Activated naive CD8-positive, alpha-beta T cell treated with anti-CD3 and anti-CD28 coated beads, Interleukin-2, amount 10 ng/mL, durations not matched to agents 7 days and 5 days (primary cell): ENCODE measurements at places on chromosomes 7 and 10. TPM values are rescaled to one million over a fixed set of nuclear protein-coding genes. Genes with fewer than 3 reads are reported as not detected.
A peak's percentile ranks its signal among the peaks of the same experiment; 100 is the strongest.

SPDYE1 gene
- 0.11 TPM for total RNA-seq

POP7 gene
- total RNA-seq: 29.6 TPM

PNLIPRP1 gene
- total RNA-seq: not detected

C10orf62 gene
- total RNA-seq: not detected

ESYT2 gene
- 94.2 TPM for total RNA-seq

HOXA6 gene
- total RNA-seq: not detected

DLX5 gene
- not detected for total RNA-seq

GSTO2 gene
- total RNA-seq: 1.4 TPM

SMO gene
- 0.20 TPM for total RNA-seq

TRIM50 gene
- total RNA-seq: not detected

DLG5 gene
- 4.8 TPM for total RNA-seq

ZNF716 gene
- not detected for total RNA-seq

SPDYE5 gene
- 0.14 TPM for total RNA-seq

UNCX gene
- not detected for total RNA-seq

LDB3 gene
- total RNA-seq: not detected

GCK gene
- 0.23 TPM for total RNA-seq

GRCh38 chr10:43735907-43736306, 87.2 kb upstream of the ZNF32 start:
- no peak for DNase-seq
- no peaks in the 10 kb centered on the region for H3K36me3 ChIP-seq
- H3K4me1 ChIP-seq: peaks cover 6% of the 10 kb centered on the region
- no peak overlapping the region for H3K27ac ChIP-seq
- H3K4me3 ChIP-seq: no peak overlapping the region

GRCh38 chr7:77684030-77684429, 12.2 kb upstream of the RSBN1L start:
- H3K27me3 ChIP-seq: no peaks in the 10 kb centered on the region
- no peak overlapping the region for H3K4me3 ChIP-seq
- H3K27ac ChIP-seq: no peak overlapping the region
- peaks cover 21% of the 10 kb centered on the region for H3K4me1 ChIP-seq
- H3K36me3 ChIP-seq: peaks cover 32% of the 10 kb centered on the region
- no peak for DNase-seq

- no peaks in the 10 kb centered on the region for H3K4me1 ChIP-seq
- H3K4me3 ChIP-seq: no peak overlapping the region
- H3K36me3 ChIP-seq: no peaks in the 10 kb centered on the region
- DNase-seq: no peak
- no peak overlapping the region for H3K27ac ChIP-seq
Observed at GRCh38 chr7:39238234-39238869, 260.6 kb downstream of the POU6F2 start.

DNA sequence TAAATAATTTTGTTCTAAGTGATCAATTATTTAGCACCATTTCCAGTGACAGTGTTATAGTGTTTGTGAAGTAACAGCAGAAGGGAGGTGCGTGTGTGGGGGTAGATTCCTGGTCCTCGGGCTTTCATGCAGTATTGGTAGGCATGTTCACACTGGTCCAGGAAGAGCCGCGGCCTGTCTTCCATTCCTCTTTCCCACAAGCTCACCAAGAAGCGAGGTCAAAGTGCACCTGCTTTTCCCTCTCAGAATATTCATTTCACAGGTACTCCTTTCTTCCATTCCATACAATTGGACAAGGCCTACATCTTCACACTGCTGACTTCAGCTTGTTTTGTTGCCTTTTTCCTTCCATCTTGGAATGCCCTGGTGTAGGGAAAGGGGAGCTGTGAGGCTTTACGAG, 151.8 kb upstream of the CELF2 start:
- H3K27ac ChIP-seq: no peak overlapping the region
- H3K4me1 ChIP-seq: no peaks in the 10 kb centered on the region
- DNase-seq: no peak
- H3K27me3 ChIP-seq: peaks cover 9% of the 10 kb centered on the region
- H3K4me3 ChIP-seq: no peak overlapping the region

GRCh38 chr7:94368371-94368791, 26.3 kb upstream of the COL1A2 start:
- no peaks in the 10 kb centered on the region for H3K36me3 ChIP-seq
- no peak overlapping the region for H3K27ac ChIP-seq
- H3K4me1 ChIP-seq: no peaks in the 10 kb centered on the region
- H3K27me3 ChIP-seq: peaks cover 4% of the 10 kb centered on the region
- H3K4me3 ChIP-seq: no peak overlapping the region
- no peak for DNase-seq

DNA sequence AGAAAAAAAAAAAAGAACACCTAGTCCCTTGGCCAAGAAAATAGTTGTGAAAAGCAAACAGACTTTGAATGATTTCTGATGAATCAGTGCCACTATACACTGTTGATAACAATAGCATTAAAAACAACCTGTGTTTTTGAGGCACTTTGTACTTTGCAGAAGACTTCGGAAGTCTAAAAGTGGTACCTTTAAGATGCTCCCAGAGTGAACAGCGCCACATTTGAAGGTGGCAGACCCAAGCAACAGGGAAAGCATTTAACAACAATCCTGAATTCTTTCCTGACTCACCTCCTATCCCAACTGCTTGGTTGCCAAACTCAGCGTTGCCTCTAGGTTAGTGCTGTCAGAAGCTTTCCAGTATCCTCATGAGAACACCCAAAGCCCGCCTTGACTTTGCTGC, 102.5 kb upstream of the CCDC6 start:
- no peak overlapping the region for H3K4me3 ChIP-seq
- no peaks in the 10 kb centered on the region for H3K36me3 ChIP-seq
- peaks cover 9% of the 10 kb centered on the region for H3K27me3 ChIP-seq
- no peaks in the 10 kb centered on the region for H3K4me1 ChIP-seq

- H3K4me3 ChIP-seq: no peak overlapping the region
- no peaks in the 10 kb centered on the region for H3K36me3 ChIP-seq
- no peak overlapping the region for H3K27ac ChIP-seq
- DNase-seq: no peak
- H3K4me1 ChIP-seq: peaks cover 5% of the 10 kb centered on the region
Observed at GRCh38 chr10:11782793-11783557, 40.2 kb upstream of the PROSER2 start.

DNA sequence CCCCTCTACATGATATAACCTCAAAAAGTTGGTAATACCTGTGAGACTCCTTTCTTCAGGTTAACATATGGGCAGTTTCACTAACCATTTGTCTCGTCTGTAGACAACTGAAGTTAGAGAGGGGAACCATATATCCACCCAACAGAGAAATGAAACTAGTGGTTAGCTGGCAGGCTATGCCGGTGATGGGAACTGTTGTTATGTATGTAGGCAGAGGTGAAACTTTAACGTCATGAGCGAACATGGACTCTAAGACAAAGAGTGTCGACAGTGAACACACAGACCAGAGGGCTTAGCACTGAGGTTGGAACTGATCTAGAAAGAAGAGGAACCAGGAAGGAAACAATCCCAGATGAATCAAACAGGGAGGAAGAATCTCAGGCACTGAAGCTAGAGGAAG, 112.4 kb downstream of the ELMO1 start:
- H3K27ac ChIP-seq: peak overlapping the region; percentile 80
- H3K36me3 ChIP-seq: peaks cover 62% of the 10 kb centered on the region
- no peak for DNase-seq
- H3K27me3 ChIP-seq: no peaks in the 10 kb centered on the region
- peak overlapping the region; percentile 43 for H3K4me3 ChIP-seq

DNA sequence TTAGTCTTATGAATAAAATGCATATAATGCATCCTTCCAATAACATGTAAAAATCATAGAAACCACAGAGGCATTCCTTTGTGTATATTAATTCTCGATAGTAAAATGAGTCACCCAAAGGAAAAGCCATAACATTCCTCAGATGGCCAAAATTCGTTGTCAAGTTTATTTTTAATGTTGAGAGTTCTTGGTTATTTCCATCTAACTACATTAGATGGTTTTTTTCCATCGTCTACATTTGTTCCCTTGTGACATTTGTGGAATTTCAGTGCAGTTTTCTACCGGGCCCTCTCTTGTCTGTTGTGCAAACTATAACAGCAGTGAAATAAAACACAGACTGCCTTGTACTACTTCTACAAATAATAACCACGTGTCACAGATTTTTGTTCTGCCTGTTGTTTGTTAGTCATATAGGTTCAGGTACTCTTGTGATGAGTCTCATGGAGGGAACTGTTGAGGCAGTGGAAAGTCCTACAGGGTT, 54.7 kb upstream of the CCAR1 start:
- no peak for DNase-seq
- no peaks in the 10 kb centered on the region for H3K27me3 ChIP-seq
- peaks cover 11% of the 10 kb centered on the region for H3K36me3 ChIP-seq
- H3K27ac ChIP-seq: no peak overlapping the region
- no peaks in the 10 kb centered on the region for H3K4me1 ChIP-seq
- no peak overlapping the region for H3K4me3 ChIP-seq

DNA sequence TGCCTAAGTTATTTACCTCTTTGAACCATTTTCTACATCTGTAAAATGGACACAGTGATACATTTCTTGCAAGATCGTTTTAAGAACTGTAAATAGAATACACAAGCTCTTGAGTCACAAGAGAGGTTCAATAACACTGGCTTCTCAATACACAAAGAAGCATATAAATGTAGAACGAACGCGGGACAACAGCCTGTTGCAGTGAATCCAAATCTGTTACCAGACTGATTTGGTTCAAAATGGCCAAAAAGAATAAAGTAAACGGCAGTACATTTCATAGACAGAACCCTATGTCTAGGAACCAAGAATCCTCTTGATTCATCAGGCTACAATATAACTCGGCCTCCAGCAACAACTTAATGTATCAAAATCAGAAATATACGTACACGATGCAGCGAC, 701 bp downstream of the MTPAP start:
- DNase-seq: no peak
- peaks cover 28% of the 10 kb centered on the region for H3K4me1 ChIP-seq
- peak overlapping the region; percentile 90 for H3K4me3 ChIP-seq
- H3K36me3 ChIP-seq: peaks cover 11% of the 10 kb centered on the region

GRCh38 chr10:127576740-127577161, 27.6 kb downstream of the NPS start:
- no peaks in the 10 kb centered on the region for H3K27me3 ChIP-seq
- no peaks in the 10 kb centered on the region for H3K36me3 ChIP-seq
- no peaks in the 10 kb centered on the region for H3K4me1 ChIP-seq
- no peak for DNase-seq

- peaks cover 6% of the 10 kb centered on the region for H3K27me3 ChIP-seq
- peaks cover 28% of the 10 kb centered on the region for H3K4me1 ChIP-seq
- peak overlapping the region; percentile 98 for H3K4me3 ChIP-seq
- peak overlapping the region; percentile 100 for H3K27ac ChIP-seq
- DNase-seq: no peak
- H3K36me3 ChIP-seq: no peaks in the 10 kb centered on the region
Observed at GRCh38 chr10:104339469-104340110, 1.3 kb upstream of the ITPRIP start.

DNA sequence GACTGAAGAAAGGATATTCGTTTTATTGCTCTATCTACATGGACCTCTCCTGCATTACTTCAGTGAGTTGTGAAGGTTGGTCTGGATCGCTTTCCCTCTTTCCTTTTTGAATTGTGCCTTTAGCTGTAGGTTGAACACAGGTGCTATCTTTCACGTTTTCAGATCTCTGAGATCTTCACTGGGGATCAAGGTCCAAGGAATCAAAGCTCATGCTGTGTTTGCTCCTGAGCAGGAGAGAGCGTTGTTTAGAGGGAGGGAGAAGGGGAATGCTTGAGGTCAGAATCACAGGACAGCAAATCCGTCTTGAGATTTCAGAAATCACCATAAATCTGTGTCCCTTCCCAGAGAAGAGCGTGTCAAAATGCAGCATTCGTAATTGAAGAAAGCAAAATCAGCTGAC, 105.0 kb downstream of the INSYN2A start:
- no peaks in the 10 kb centered on the region for H3K4me1 ChIP-seq
- no peaks in the 10 kb centered on the region for H3K36me3 ChIP-seq
- H3K27ac ChIP-seq: no peak overlapping the region
- no peaks in the 10 kb centered on the region for H3K27me3 ChIP-seq
- H3K4me3 ChIP-seq: no peak overlapping the region

GRCh38 chr10:82353381-82353780, 478.4 kb downstream of the NRG3 start:
- no peaks in the 10 kb centered on the region for H3K27me3 ChIP-seq
- H3K4me3 ChIP-seq: no peak overlapping the region
- DNase-seq: no peak

DNA sequence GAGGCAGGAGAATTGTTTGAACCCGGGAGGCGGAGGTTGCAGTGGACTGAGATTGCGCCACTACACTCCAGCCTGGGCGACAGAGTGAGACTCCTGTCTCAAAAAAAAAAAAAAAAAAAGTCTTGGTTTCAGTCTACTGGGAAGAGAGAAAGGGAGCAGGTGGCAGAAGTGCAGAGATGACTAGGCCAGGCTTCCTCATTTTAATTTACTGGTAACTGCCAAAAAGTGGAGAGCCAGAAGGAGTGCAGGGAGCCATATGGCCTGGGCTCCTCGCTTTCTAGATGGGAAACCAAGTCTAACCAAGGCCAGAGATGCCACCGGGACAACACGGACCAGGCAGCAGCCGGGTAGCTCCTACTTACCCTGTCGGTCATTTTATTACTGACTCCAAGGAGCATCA, 12.2 kb downstream of the SEPHS1 start:
- DNase-seq: no peak
- H3K27ac ChIP-seq: no peak overlapping the region
- H3K4me3 ChIP-seq: no peak overlapping the region
- no peaks in the 10 kb centered on the region for H3K27me3 ChIP-seq
- H3K4me1 ChIP-seq: peaks cover 10% of the 10 kb centered on the region
